ENCODE measurements at places on chromosomes 7 and 10.
A peak's percentile ranks its signal among the peaks of the same experiment; 100 is the strongest.

GRCh38 chr7:141073641-141074161 is at the start of gene TMEM178B:
Gene TMEM178B (plus strand): TSS chr7:141074064.
- DNase-seq: peak; percentile 68

- DNase-seq: no peak
These were observed 47.6 kb downstream of the STK17A start for GRCh38 chr7:43630482-43630881.

GRCh38 chr10:93063977-93064660 is 3.5 kb downstream of the CYP26C1 start:
- no peak for DNase-seq

DNA sequence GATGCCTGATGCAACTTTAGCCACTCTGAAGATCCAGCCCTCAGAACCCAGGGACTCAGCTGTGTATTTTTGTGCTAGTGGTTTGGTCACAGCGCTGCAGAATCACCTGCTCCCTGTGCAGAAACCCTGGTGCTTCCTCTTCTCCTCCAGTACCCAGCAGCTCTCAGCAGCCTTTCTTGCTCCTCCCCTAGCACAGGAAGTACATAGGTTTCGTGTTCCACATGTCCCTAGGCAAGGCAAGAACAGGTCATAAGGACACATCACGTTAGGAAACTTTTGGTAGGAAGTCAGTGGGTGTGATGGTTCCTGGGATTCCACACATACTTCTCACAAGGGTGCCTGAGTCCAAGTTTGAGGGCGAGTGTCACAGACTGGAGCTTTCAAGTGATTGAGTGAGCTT is 167.9 kb upstream of the PRSS1 start:
- DNase-seq: no peak

- DNase-seq: no peak
These were observed 80.5 kb downstream of the FAM13C start for GRCh38 chr10:59281861-59282260.

DNA sequence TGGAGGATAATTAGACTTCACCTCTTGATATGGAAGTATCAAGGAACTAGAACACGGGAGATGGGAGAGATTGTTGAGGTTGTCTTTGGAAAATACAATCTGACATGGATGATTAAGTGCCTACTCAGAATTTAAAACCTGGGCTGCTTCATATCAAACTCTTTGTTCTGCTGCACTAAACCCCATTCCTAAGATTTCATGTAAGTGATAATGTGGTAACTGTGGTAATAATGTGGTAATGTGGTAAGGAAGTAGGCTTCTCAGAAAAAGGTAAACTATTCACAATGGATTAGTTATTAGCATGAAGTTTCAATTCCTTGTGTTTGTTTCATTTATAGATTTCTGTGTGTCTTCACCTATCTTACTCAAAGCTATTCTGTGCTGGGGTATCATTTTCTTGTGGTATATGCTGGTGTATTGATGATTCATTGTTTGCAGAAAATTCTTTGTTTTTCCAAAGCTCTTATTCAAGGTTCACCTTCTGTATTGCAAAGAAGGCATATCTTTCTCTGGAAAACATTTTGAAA is 129.9 kb upstream of the TAC1 start:
- DNase-seq: no peak

- DNase-seq: no peak
These were observed 24.0 kb downstream of the CCSER2 start for GRCh38 chr10:84352251-84352842.

DNA sequence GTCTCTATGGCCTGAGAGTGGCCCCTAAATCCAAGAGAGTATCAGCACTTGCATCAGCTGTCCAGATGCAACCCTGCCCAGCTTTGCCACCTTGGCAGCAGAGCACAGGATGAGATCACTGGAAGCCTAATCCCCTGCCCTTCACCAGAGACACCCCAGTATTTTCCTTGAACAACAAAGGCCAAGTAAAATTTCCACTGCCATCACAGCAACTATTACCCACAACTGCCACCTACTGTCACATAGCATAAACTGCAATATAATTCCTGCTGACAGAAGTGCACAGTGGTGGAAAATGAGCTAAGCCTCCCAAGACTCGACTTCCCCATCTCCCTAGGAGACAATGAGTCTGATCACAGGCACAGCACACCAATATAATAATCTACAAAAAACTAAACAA is 462.8 kb upstream of the ZWINT start:
- no peak for DNase-seq

DNA sequence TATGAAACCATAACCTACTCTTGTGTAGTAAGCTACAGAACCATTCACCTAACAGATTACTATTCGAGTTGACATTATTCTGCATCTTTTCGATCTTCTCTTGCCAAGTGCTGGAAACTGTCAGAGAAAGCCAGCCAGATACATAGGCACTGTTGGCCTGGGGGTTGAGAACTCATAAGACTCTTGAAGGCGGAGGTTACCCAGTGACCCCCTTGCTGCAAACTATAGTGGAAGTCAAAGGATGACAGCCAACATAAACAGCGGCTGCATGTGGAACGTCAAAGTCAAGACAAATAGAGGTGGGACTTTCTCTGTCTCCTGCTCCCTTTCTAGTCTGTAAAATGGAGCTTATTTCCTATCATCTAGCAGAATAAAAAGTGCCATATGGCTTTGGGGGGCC is 394.2 kb downstream of the LRMDA start:
- no peak for DNase-seq

GRCh38 chr10:3426190-3426845 is 253.7 kb upstream of the PITRM1 start:
- DNase-seq: no peak

GRCh38 chr10:61688551-61689308 is 26.0 kb downstream of the CABCOCO1 start:
- DNase-seq: no peak

- no peak for DNase-seq
These were observed 54.2 kb downstream of the SLC39A12 start for GRCh38 chr10:18005781-18006456.

DNA sequence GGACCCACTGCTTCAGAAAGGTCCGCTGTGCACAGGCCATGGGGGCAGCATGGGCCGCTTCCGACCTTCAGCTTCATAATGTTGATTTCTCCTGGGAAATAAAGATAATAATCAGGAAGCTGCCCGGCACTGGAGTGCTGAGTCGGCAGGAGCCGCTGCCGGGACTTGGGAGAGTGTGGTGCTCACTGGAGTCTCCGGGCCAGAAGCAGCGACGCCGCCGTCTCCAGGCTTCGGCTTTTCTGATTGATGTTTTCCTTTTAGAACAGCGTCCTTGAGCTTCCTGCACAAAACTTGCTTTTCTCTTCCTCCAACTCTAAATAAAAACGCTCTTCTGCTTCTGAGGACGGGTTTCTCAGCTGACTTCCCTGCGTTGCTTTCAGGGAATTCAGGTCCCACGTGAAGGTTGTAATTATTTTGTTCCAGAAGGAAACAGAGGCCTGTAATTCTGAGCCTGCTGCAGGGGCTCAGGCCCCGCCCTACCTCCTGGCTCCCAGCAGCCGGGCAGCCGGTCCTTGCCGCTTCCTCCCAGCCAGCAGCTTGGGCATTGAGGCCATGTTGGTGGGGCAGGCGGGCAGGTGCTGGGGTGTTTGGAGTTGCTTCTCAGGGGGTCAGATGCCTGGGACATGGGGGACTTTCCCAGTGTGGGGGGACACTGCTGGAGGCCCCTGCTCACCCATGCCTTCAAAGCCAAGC is 14.7 kb downstream of the PWWP2B start:
- DNase-seq: no peak

- no peak for DNase-seq
These were observed 36.5 kb downstream of the MCU start for GRCh38 chr10:72728462-72728861.

DNA sequence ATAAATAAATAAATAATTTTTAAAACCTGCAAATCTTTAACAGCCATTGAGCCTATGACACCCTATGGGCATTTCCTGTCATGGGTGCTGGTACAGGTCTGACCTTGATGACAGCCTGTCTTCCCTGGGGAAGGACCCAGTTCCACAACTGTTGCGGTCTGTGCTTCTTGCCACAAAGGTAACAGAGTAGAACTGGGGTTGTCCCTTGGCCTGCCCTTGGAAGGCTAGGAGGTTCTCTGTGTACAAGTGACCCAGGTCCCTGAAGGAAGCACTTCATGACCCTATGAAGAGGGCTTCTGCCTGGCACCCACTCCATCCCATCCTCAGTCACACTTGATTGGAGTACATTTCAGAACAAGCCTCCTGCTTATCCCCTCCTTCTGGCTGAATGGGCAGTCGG is 66.9 kb downstream of the OGDH start:
- DNase-seq: no peak

DNA sequence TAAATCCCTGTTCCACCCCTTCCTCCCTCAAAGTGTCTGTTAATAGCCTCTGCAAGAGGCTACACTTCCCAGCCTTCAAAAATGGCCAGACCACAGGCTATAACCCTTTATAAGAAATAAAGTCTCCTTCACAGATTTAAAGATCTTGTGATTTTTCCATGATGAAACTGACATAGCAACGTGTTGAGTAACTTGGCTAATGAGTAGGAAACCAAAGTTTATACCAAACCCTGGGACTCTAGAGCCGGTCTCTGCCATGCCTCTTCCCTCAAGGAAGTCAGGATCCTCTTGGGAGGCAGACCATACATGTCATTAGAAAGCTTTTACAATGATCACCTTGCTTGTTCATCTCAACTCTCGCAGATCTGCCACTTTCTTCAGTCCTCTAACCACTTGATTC is 44.4 kb downstream of the GRM8 start:
- DNase-seq: no peak
